ENCODE measurements at places on chromosomes 7 and 10.

DNA sequence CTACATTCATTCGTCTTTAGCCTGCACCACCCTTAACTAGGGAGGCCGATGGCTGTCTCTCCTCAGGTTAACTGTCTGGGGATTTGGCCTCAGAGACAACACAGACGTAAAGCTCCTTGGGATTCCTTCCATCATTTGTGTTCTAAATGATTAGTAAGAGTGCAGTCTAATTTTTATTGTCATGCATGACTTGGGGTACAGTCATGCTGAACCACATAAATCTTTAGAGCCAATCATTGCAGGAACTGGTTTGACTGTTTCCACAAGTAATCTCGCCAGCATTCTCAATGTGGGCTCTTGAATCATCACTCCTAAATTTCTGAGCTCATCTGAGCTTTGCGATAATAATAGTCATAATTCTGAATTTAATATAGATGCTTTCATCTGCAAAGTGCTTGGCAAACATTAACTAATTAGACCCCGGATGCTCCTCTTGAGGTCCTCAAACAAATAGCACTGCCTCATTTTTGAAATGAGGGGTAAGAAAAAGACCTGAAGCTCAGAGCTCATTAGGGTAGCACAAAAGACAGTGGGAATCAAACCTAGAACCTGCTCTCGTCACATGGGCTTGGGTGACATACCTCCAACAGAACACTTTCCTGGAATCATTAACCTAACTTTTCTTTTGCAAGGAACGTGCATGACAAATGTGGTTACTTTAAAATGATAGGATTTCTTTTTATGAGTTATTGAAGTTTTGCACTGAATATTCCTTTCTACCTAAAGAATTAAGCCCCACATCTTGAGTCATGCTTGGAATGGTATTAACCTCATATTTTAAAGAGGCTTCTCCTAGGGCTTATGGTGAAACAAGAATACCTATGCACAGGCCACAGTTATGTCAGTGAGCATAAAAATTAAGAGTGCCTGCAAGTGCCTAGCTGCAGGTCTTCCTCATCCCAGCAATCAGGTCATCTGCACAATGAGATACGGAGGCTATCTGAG is 118.9 kb upstream of the NRP1 start:
- DNase-seq: no peak

GRCh38 chr7:46651561-46652088 is 730.6 kb upstream of the IGFBP3 start:
- no peak for DNase-seq

- no peak for DNase-seq
Observed at GRCh38 chr7:36951257-36951697, 227.0 kb upstream of the AOAH start.

DNA sequence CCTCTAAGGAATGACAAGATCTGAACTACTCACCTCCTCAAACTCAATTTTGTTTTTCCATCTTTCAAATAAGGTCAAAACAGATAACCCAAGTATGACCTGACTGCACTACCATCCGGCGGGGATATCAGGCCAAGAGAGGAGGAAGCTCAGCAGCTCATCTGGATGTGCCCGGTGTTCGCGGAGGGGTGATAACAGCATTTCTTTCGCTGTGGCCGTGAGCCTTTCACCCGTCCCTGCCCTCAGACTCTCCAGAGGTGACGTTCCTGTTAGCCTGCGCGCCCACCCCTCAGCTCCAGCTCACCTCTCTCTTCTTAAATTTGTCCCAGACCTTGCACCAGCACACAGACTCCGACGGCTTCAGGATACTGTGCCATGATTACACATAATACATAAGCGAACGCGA is 526 bp downstream of the ZNF248 start:
- DNase-seq: no peak

DNA sequence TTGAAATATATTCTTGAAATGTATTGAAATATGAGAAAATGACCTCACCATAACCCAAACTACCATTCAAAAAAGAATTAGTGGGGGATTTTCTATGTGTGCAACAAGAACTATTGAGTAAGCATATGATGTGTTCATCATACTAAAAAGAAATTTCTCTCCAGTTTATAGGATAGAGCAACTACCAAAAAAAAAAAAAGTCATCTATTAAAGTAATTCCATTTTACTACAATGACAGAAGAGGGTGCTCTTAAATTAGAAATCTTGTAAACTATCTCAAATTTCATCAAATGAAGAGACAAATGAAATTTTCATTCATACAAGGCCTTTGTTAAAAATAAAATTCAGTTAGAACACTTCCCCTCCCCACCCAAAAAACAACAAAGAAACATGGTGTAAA is 195.4 kb upstream of the PLXDC2 start:
- DNase-seq: no peak

- no peak for DNase-seq
Observed at GRCh38 chr10:111221682-111222480, 145.1 kb downstream of the ADRA2A start.

DNA sequence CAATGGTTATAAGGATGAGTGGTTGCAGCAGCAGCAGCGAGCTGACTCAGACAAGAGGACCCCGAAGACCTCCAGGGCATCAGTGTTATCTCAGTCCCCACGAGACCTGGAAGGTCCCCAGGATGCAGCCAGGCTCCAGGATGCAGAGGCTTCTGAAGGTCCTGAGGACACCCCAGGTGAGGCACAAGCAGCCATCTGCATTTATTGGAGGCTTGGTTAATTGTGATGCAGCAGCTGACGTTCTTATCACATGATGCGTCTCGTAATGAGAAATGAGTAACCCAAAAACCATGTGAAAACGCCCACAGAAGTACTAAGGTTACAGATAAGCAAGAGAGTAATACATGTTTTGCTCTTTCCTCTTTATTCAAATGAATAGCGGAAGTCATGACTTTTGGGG is 17.4 kb downstream of the C7orf57 start:
- DNase-seq: no peak

DNA sequence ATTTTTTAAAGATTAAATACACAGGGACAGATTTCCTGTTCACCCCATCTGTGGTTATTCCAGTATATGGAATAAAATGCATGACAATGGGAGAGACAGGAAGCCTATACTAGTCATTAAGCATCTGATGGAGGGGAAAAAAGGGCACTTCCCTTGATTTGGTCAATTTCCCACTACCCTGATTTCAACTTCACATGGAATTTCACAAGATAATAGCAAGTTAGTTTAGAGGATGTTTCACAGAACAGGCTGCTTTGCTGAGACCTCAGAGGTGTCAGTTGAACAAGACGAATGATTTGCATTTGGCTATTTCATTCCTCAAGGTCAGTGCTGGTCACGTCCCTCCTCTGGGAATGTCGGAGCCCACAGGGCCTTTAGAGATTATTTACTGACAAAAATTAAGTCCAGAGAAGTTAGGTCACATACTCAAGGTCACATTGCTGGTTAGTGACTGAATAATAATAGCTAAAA is 4.7 kb upstream of the ITPRIP start:
- DNase-seq: no peak

DNA sequence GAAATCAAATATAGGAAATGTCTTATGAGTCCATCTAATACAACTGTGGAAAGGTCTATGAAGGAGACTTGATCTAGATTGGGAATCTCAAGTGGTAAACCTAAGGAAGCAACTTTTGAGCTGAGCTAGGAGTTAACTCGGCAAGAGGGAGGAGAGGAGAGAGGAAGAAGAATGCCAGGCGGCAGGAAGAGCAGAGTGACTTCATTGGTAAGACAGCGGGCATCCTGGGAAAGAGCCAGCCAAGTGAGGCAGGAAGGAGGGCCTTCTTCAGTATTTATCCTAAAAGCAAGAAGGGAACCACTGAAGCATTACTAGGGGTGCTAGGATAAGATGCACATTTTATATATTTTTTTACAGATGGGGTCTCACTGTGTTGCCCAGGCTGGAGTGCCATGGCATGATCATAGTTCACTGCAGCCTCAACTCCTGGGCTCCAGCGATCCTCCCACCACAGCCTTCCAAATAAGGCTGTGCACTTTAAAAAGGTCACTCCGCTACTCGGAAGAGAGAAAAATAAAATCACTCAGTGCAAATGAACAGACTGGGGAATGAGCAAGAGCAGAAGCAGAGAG is 2.0 kb downstream of the BCL7B start:
- DNase-seq: no peak

DNA sequence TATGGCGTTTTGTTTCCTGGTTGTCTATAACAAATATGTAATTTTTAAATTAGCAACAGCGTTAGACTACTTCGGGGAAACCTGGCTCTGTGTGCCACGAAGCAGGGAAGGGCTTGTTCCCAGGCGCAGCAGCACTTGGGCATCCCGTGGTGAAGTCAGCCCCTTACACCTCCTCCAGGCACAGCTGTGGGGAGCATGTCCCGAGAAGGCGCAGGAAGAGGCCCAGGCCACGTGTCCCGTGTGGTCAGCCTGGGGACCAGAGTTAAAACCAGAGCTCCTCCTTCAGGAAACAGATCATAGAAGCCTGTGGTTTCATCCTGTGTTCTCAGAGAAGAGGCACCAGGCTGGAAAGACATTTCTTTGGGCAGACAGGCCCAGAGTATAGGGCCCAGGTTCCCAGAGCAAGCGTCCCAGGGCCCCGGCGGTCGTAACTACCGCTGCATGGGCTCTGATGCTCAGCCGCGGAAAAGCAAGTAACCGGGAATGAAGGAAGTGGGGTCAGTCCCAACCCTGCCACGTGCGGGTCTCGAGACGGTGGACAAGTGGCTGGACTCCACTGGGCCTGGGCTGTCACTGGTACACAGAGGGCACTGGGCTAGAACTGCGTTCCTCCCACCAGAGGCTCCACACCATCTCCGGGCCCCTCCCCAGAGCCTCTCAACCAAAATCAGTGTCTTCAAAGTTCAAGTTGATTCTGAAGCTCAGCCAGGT is 7.1 kb downstream of the NUDT1 start:
- DNase-seq: no peak

- DNase-seq: no peak
Observed at GRCh38 chr7:89943525-89944050, 210.7 kb upstream of the STEAP1 start.

DNA sequence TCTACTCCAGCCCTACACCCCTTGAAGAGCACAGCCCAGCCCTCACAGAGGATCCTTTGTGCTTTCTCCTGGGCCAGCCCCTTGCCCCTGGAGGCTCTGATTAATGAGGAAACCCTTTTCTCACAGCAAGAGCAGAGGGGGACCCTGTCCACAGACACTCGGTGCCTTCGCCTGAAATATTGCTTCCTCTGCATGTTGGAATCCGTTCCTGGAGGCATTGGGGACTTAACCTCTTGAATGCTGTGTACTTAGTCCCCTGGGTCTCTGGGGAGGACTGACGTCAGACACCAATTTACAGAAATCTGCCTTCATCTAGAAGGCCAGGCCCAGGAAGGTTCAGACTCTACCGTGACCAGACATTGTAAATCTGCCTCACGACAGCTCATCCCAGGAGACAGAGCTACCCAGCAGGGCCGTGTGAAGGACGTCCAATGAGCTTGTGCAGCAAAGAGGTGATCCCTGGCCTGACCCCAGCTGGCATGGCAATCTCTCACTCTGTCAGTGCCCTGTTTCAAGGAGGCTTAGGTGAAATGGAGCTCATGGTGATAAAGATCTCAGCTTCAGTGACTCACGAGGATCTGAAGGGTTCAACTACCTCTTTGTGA is 8.1 kb upstream of the TMEM72 start:
- DNase-seq: no peak

DNA sequence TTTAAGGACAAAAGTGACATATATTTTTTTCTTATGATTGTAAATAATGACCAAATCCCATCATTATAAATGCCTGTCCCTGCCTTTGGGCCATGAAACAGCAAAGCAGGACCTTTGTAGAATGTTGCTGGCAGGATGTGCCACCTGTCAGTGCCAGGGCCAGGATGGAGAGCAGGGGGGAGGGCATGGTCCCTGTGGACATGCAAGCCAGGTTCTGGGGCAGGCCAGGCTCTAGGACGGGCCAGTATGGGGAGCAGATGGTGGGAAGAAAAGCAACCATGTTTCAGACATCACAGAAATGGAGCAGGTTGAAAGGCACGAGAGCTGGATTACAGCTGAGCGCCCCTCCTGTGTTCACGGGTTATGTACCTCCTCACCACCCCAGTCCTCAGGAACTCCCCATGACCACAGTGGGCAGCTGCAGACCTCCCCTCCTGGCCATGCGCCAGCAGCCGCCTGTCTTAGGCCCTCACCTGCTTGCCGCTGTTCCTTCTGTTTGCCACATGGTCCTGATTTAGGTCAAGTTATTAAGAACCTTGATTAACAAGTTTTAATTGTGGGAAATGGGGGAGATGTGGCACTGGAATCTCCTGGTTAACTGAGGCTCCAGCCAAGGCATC is 210.4 kb downstream of the PAXIP1 start:
- no peak for DNase-seq

- no peak for DNase-seq
Observed at GRCh38 chr7:69256634-69257081, 341.6 kb upstream of the AUTS2 start.

- DNase-seq: no peak
Observed at GRCh38 chr7:70361821-70362220, 763.5 kb downstream of the AUTS2 start.

GRCh38 chr10:110304394-110304779 is 333 bp downstream of the SMNDC1 start:
- DNase-seq: no peak

DNA sequence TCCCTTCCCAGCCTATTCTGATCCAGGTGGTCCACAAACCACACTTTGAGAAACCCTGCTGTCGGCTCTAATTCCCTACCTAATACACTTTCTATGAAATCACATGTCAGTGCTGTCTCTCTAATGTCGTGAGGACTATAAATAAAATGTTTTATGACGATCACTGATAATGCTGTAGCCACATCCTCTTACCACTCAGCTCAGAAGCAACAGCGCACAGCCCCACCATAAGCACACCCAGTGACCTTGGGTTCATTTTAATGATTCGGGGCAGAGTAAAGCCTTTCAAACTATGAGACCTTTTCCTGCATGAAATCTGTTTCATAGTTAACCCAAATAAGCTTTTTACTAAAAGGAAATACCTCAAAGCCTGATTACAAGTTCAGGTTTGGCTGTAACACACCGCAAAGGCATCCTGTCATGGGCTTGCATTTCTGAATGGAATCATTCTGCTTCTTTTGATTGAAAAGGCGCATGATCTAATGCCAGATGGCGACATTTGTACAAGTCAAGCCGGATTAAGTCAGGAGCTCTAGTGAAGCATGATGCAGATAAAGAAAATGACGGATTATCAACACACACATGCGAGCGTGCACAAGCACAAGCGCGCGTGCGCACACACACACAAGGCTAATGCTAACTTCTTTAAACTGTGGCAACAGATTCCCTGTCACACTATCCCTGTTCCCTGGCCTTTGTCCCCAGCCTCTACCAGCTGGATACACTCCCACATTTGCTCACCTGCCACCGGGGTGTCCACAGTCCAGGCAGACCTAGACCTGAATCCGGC is 180.5 kb upstream of the PDE1C start:
- DNase-seq: no peak
